Activated CD4-positive, alpha-beta T cell treated with anti-CD3 and anti-CD28 coated beads, Interleukin-2, amount 50 U/mL, for 24 hours (primary cell): ENCODE measurements at places on chromosomes 6 and 20.

- no peak for DNase-seq
These were observed 8.2 kb downstream of the CYB5R4 start for GRCh38 chr6:83867527-83868161.

DNA sequence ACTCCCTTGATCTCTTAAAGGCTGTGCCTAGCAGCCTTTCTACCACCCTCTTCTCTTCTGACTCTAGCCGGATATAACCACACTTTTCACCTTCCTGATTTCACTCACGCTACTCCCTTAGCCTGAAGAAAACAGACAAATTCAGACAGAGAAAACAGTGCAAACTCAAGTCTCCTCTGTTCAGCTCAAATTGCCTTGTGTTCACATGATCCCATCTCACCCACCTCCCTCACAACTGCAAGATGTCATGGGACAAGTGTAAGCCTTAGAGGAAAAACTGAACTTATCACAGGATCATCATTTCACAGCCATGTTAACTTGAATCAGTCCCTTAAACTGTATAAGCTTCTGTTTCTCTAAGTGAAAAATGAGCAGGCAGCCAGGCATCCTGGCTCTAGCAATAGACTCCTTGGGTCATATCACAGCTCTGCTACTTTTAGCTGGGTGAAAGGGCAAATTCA, 66.5 kb upstream of the TENT5A start:
- DNase-seq: no peak

DNA sequence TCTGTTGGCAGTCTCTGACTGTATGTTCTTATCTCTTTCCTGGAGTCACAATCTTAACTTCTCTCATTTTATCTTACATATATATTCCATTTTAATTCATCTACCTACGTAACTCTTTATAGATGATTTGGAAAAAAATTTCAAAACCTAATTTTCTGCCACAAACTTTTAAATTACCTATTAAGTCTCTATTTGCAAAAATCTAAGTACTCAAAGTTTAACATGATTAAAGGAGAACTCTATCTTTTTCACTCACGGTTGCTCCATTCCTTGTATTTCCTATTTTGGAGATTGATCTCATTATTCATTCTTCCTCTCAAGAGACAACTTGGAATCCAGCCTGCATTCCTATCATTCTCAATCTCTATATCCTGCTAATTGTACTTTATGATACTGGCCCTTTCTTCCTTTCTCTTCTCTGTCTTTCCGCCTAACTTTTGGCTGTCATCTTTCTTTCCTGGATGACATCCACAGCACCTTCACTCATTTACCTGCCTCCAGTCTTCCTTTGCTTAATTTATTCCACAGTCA, 1071.1 kb upstream of the CITED2 start:
- no peak for DNase-seq

DNA sequence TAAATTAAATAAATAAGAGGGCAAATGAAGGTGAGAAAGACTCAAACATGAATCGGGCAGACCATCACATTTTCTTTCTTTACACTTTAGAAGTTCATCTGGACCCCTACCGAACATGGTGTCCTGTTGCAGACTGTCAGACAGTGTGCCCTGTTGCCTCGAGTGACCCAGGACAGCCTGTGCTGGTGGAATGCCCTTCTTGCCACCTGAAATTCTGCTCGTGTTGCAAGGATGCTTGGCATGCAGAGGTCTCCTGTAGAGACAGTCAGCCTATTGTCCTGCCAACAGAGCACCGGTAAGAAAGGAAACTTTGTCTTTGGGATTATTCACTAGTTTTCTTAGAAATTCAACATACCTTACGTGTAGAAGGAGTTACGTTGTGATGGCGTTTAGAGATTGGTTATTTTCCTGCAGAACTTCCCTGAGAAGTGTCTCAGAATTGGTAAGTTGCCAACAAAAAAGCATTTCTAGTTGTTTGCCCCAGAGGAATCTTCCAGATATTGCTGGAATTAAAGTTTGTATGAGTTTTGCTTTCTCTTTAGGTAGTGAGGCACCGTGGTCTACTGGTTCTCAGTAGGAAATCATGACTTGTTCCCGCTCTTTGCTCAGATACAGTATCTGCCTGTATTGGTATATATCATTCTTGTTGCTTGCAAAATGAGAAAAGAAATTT, 70.1 kb downstream of the RNF144B start:
- DNase-seq: no peak
